Left hindlimb (tissue), 1 donor: ENCODE measurements at places on chromosomes 6 and 20.
A peak's percentile ranks its signal among the peaks of the same experiment; 100 is the strongest.

DNA sequence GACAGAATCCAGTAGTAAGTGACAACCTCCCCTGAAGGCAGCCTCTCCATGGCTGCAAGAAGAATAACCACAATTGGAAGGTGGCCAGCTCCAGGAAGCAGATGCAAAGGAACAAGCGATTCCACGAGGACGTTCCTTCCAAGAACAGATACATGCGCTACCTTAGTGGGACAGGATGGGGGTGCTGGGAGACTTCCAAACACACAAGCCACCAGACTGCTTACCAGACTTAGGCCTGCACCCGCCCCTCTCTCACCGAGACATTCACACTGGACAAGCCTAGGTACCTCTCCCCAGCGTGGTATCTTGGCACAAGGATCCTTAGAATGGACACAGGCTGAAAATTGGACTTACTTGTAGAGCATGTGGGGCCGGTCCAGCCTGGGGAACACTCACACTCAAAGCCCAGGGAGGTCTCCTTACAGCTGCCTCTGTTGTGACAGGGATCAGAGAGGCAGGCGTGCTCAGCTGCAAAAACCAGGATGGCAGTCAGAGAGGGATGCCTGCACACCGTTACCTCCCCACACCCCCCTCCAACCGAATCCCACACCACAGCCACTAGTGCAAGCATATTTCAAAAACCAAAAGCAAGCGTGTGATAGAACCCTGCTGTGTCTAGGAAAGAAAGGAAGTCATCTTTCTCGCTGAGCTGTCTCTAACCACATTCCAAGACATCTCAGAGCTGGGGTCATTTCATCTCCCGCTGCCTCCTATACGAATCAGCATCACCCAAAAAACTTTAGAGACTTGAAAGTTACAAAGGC, 22.4 kb downstream of the JAG1 start:
- DNase-seq: peak; percentile 61

- DNase-seq: no peak
Measured at GRCh38 chr6:40477246-40478126, 109.7 kb downstream of the LRFN2 start.

DNA sequence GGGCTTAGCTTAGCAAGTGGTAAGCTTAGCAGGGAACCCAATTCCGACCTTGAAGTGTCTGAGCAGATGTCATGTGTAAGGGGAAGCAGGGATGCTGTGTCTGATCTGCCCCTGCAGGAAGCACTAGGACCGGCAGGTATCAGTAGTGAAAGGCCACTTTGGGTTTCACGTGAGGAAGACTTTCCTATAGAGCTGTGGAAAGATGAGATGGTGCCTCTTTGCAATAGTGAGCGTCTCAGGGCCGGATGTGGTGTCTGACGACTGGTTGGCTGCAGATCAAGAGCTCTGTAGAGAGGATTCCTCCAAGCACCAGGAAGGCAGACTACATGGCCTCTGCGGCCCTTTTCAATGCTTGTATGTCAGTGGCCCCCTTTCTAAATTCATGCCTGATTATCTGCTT, 98.3 kb downstream of the TIAM2 start:
- DNase-seq: no peak

GRCh38 chr6:18323935-18324705, 59.8 kb upstream of the DEK start:
- no peak for DNase-seq

- no peak for DNase-seq
Measured at GRCh38 chr6:72863131-72863530, 241.3 kb downstream of the KCNQ5 start.

GRCh38 chr6:16437095-16437494, 198.7 kb downstream of the GMPR start:
- DNase-seq: no peak

DNA sequence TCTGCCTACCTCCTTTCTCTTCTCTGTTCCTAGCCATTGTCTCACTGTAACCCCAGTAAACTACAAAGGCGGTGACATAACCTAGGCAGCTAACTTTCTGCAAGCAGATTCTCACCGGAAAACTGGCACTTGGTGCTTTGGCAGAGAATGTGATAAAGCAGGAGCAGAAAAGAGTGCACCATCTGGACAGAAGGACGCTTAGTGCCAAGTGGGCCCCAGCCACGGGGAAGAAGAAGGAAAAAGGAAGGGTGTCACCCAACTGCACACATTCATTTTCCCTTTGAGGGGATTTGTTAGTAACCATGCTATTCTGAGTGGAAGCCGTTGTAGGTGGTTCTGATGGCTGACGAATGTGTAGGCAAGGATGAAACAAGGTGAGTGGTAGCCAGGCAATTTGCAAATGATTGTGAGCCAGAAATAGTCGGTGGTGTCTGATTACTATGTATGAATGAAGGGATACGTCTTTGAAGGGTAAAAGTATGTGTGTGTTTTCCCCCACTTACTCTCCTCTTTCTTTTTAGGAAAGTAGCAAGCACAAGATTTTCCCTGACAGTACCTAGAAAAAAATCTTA, 148.3 kb upstream of the STXBP5 start:
- no peak for DNase-seq

- DNase-seq: no peak
Measured at GRCh38 chr6:124234801-124235200, 431.1 kb downstream of the NKAIN2 start.

DNA sequence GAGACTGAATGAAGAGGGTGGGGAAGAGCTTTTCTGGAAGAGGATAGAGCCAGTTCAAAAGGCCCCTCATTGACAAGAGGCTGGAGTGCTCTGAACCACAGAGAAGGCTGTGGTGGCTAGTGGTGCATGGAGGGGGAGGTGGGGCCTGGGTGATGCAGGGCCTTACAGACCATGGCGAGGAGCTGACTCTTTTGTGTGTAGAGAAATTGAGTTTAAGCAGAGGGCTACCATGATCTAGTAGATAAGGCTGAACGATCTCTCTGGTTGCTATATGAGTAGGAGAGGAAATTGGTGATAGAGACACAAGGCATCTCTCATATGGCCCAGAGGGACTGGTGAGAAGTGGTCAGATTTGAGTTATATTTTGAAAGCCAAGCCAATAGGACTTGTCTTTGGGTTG, 137.6 kb downstream of the UST start:
- DNase-seq: no peak

DNA sequence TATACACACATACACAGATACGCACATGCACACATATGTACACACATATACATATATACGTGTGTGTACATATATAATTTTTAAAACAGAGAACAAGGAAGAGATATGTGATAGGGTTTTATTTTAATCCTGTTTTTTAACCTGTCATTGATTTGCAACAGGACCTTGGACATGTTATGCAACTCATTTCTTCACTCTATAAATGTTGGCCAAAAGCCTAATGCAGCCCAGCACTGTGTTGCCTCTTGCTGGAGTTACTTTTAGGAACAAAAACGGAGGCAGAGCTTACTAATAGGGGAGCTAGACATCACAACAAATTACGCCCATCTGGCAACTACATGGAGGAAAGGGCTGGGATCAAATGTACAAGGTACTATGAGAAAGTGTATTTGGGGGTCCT, 179.9 kb upstream of the TAB2 start:
- no peak for DNase-seq

DNA sequence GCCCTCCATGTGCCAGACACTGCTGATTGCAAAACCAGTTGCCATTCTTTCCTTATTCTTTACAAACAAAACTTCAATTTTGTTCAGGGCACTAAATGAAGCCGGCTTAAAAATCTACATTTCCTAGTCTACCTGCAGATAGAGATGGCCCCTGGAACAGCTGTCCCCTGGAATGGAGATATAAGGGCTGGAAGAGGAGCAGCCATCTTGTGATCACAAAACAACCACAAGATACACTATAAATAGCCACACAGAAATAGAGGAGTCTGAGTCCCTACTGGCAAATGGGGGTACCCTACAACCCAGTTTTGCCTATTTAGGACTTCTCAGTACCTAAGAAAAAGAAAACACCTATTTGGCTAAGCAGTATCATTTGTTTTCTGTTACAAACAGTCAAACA, 115.9 kb upstream of the BEND6 start:
- DNase-seq: no peak

DNA sequence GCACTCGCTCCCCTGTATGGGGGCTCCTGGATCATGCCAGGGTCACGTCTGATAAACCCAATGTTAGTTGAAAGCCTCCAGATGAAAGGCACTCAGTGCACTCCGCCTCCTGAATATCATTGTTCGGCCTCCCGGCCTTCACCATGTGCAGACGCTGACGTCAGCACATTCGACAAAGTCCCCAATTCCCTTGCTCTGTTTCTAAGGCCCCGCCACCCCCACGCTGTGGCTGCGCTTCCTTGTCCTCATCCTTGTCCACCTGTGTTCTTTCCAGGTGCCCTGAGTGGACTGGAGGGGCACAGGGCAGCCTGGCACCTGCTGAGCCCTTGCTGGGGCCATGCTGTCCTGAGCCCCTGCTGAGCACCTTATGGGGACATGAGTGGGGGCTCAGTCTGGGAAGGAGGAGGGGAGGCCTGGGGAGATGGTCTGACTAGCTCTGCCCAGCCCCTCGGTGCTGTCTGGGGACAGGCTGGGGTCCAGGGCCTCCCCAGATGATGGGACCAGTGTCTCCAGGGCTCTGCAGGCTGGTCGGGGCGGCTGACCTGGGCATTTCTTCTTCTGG, 9.8 kb upstream of the BHLHE23 start:
- DNase-seq: no peak

- no peak for DNase-seq
Measured at GRCh38 chr6:157036245-157036711, 259.1 kb downstream of the ARID1B start.

- DNase-seq: peak; percentile 57
Measured at GRCh38 chr6:161370880-161371279, 97.0 kb upstream of the AGPAT4 start.

DNA sequence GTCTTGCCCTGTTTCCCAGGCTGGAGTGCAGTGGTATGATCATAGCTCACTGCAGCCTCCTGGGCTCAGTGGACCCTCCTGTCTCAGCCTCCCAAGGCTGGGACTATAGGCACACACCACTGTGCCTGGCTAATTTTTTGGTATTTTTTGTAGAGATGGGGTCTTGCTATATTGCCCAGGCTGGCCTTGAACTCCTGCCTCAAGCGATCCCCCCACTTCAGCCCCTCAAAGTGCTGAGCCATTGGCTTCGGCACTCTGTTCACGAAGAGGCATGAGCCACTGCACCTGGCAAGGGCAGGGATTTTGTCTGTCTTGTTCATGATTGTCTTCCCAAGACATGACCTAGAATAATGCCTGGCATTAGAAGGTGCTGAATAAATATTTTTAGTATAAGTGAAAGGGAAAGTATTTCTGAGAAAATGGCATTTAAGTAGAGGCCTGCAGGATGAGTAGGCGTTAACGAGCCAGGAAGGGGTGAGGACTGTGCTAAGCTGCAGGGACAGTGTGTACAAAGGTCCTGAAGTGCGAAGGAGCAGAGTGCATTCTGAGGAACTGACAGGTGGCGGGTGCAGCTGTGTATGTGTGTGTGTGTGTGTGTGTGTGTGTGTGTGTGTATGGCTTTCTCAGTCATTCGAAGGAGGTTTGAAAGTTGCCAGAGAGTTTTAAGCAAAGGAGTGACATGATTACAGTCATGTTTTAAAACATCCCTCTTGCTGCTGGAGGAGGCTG, 43.0 kb downstream of the VEGFA start:
- DNase-seq: no peak

DNA sequence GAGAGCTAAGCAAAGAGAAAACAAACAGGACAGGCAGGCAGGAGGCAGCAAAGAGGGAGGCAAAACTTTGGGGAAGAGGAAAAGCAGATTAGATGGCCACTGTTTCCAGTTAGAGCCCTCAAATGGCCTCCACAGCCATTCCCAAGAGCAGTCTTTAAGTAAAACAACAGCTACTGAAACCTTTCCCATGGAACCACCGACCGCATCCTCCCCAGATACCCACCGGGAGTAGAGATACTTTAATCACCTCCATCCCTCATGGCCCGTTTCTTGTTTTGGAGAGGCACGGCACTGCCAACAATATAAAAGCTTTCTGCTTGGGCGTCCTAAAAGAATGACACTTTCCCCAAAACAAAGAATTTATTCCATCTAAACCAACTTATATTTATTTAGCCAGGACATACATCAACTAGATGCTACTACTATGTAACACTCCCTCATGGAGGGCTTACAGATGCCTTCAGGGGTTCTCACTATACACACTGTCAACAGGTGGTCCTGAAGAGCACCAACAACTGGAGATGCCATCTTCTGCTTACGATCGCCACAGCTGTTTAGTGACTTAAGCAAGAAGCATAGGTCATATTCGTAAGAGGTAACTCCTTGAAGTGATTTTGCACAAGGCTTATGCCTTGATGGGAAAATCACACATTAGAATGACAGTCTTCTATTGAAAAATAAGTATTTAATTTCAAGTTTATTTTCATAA, 43.4 kb downstream of the CNKSR3 start:
- DNase-seq: no peak

DNA sequence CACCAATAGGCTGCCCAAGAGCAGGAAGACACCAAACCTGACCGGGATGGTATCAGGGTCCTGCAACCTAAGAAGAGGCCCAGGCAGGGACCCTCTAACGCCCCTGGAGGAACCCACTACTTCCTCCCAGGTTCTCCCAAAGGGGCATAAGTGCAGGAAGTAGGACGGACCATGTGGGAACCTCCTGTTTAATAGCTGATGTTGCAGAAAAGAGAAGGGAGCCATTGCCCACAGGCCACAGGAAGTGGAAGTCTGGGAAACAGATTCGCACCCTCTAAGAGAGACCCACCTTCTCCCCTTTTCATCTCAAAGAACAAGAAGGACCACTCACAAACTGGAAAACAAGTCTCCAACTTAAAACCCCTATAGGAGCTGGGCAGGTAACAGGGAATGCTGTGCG, 18.1 kb downstream of the PREX1 start:
- DNase-seq: no peak
